Thoracic aorta (tissue), 2 donors: ENCODE measurements at places on chromosomes 4 and X. TPM values are rescaled to one million over a fixed set of nuclear protein-coding genes. Genes with fewer than 3 reads are reported as not detected.

- DNase-seq: no peak
These were observed 4.8 kb downstream of the C4orf54 start for GRCh38 chr4:99652596-99653436.

SOD3 gene
- 549 TPM for total RNA-seq

SPINK2 gene
- total RNA-seq: not detected

ZFP92 gene
- 0.95 TPM for total RNA-seq
